Endothelial cell of umbilical vein (primary cell): ENCODE measurements at places on chromosomes 2 and 18.

DNA sequence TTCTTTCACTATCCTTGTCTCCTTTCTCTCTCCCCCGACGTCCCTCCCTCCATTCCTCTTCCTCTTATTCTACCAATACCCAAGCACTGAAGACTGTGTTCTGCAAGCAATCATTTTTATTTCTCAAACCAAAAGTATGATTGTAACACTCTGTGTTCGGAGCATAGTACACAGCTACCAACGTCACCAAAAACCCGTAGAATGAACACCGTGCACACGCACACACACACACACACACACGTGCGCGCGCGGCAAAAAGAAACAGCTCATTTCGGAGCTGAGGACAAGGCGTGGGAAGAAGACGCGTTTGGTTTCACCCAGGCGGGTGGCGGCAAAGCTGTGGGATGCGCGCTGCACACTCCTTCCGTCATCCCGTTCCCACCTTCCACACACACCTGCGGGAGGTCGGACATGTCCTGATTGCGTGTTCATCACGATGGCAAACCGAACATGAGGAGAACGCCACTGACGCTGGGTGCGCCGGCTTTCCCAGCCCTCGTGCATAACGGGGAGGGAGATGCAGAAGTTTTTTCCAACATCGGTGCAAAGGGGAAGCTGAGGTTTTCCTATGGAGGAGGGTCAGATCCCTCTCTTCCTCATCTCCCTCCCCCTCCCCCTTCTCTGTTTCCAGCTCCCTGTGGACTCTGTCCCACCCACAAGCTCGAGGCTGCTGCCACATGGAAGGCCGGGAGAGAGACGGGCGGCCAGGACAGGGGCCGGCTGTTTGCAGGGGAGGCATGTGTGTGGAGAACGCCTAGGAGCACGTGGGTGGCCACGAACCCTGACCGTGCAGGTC is 20.4 kb downstream of the MBP start:
- DNase-seq = no peak

DNA sequence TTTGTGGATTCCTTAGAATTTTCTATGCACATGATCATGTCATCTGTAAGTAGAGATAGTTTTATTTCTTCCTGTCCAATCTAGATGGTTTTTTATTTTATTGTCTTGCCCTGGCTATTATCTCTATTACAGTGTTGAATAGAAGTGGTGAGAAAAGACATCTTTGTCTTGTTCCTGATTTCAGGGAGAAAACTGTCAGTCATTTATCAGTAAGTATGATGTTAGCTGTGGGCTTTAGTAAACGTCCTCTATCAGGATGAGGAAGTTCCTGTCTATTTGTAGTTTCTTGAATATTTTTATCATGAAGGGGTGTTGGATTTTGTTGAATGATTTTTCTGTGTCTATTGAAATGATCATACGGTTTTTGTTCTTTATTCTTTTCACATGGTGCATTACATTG is 5.3 kb downstream of the PLEKHH2 start:
- no peak for DNase-seq

DNA sequence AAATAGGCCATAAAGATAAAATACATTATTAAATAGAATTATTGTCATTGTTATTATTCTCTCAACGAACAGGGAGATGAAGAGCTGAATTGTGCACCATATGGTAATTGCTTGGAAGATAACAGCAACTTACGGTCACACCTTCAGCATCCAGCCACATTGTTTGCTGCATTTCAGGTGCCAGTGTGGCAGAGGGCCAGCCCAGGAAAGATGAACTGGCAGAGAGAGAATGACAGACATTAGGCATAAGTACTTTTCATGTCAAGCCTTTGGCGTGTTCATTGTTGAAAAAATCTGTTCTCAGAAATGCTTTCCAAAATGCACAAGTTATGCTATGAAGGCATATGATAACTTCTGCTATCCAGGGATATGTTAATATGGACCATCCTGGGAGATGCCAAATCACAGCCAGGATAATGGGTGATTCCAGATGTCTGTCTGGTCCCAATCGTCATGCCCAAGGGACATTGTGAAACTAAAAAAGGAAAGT is 748.6 kb upstream of the PIK3C3 start:
- no peak for DNase-seq

DNA sequence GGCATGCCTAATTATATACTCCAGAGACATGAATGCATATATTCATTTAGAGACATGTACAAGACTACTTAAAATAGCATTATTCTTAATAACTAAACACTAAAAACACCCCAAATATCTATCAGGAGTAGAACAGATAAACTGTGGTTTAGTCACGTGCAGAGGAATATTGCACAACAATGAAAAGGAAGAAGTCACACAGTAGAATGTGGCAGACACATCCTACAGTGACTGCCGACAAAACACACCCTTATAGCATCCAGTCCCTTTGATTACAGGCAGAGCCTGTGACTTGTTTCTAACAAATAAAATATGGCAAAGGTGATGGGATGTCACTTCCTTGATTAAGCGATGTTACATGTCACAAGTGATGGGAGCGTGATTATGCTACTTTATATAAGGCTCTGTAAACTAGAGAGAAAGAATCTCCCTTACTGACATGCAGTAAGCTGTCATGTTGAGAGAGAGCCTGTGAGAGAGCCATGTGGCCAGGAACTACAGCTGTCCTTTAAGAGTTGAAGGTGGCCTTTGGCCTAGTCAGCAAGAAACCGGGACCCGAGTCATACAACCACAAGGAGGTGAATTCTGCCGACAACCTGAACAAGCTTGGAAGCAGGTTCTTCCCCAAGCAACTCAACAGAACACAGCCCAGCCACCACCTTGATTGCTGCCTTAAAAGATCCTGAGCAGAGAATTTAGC is 39.1 kb upstream of the LGALSL start:
- no peak for DNase-seq

DNA sequence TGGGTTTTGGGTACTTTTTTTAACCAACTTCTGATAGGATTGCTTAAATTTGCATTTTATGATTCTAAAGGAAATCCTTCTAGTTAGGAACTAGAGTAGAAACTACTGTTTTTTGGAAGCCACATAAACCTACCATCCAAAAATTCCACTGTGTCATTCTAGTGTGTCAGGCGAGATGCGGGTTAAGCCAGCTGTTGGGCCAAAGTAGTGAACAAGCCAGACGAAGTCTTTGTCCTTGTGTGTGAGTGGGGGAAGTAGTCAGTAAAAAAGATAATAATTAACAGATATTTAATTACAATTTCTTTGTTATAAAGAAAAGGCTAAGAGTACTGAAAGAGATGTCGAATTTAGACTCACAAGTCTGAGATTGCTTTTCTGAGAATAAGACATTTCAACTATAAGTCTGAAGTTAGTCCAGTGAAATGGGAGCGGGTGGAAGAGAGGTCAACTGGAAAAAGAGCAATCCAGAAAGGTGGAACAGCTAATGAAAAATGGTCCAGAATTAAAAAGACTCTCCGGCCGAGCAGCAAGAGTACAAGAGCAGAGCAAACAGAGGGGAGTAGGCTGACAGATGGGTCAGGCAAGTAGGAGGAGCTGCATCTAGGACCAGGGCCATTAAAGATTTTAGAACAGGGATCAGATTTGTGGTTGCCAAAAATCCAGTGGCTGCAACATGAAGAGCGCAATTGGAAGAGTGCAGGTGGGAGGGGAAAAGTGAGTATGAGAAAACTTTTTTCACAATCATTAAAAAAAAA is 1.5 kb downstream of the EPB41L5 start:
- no peak for DNase-seq

DNA sequence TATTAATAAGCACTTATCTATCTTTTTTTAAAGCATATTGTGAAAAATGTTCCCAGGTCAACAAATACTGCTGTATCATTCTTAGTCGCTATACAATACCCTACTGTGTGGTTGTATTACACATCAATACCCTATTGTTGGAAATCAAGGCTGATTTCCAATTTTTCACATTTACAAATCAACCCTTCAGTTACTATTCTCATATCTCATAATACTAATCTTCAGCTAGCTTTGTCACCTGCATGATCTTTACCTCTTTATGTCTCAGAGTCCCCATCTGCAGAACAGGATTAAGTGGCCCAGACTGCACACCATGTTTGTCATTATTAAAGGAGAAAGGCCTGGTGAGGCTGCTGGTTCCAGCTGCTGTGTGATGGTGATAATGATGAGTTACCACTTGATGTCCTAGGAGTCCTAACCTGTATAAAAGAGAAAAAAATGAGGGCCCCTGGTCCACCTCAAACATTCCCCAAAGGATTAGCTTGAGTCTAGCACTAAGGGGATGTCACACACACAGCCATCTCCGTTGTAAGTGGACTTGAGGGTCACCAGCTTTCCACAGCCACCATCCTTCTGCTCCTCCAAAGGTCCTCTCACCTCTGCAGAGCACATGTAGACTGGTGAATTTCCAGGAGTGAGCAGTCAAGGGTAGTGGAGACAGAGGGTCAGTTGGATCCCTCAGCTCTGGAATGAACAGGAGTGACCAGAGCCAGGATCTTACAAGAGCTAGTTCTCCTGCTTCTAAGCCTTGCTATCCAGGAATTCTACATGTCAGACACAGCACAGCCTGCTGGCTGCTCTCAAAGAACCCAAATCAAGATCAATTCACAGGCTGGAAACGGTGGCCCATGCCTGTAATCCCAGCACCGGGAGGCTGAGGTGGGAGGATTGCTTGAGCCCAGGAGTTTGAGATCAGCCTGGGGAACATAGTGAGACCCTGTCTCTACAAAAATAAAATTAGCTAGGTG is 36.0 kb upstream of the BIN1 start:
- no peak for DNase-seq

GRCh38 chr2:121475811-121476571 is 54.7 kb upstream of the RNU4ATAC start:
- no peak for DNase-seq

DNA sequence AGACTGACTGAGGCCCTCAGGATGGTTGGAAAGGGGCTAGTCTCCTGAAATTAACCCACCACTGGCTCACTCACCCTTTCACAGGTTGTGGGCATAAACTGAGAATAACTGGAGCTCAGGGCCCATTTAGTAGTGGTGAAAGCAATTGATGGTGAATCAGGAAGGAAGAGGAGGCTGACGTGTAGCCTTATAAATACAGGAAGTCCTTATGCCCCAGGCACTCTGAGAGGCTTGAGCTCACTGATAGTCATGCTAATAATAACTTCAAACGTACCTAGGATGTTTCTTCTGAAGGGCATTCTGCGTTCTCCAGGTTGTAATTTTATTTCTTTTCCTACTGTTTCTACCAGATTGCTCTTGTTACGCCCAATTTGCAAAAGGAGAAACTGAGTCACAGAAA is 328.4 kb downstream of the CLIP4 start:
- DNase-seq = no peak

DNA sequence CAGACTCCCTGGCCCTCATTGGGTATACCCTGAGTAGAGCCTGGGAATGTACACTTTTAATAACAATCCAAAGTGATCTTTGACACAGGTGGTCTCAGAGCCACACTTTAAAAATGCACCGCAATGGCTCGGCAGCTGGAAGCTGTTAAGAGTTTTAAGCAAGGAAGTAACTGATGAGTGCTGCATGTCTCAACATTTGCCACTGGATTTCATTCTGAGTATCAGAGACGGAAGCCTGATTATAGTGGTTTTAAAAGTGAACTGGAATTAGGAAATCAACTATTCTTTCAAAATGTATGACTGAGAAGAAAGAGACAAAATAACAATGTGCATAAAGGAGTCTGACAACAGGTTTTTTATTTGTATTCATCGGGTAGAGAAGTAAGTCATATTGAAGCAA is 7.5 kb downstream of the MBOAT2 start:
- no peak for DNase-seq

GRCh38 chr18:8480506-8481328 is 128.5 kb upstream of the RAB12 start:
- peak; percentile 50 for DNase-seq

DNA sequence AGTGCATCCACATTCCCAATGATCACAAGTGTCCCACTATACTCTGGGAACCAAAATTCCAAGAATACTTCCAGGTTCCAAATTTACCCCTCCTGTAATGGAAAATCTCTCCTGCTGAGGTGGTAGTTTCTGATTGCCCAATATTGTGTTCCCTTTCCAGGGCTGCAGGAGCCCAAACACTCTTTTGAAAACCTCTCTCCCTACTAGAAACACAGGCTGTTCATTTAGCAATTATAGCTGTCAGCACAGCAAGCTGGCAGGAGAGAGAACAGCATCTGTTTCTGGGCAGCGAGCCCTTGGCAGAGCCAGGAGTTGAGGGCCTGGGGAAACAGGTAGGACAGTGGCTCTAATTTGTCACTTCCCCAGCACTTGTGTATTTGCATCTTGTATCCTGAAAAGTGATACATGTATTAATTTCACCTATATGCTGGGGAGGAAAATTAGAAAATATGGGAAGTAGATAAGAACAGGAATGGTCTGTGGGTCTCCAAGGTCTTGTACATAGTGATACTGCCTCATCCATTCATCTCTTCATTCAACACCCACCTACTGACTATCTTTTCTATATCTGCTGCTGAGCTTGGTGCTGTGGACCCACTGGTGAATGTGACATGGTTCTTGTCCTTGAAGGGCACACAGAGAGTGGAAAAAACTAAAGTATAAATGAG is 16.9 kb upstream of the PAIP2B start:
- DNase-seq = no peak

GRCh38 chr2:161388146-161388779 is 27.8 kb upstream of the TBR1 start:
- DNase-seq = no peak

DNA sequence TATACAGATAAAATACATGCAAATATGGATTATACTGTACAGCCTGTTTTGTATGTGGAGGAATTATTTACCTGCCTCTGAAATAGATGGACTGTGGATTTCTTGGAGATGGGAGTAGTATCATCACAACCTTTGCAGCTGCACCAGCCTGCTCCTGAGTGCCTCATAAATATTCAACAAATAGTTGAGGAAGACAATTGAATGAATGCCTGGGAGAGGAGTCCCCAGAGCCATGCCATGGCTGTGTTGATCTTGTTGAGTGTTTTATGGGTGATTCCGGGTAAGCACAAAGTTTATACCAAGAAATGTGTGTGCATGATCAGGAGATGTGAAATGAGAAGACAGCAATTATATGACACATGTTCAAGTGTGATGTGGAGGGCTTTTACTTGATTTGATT is 225.0 kb downstream of the FHOD3 start:
- DNase-seq = no peak

DNA sequence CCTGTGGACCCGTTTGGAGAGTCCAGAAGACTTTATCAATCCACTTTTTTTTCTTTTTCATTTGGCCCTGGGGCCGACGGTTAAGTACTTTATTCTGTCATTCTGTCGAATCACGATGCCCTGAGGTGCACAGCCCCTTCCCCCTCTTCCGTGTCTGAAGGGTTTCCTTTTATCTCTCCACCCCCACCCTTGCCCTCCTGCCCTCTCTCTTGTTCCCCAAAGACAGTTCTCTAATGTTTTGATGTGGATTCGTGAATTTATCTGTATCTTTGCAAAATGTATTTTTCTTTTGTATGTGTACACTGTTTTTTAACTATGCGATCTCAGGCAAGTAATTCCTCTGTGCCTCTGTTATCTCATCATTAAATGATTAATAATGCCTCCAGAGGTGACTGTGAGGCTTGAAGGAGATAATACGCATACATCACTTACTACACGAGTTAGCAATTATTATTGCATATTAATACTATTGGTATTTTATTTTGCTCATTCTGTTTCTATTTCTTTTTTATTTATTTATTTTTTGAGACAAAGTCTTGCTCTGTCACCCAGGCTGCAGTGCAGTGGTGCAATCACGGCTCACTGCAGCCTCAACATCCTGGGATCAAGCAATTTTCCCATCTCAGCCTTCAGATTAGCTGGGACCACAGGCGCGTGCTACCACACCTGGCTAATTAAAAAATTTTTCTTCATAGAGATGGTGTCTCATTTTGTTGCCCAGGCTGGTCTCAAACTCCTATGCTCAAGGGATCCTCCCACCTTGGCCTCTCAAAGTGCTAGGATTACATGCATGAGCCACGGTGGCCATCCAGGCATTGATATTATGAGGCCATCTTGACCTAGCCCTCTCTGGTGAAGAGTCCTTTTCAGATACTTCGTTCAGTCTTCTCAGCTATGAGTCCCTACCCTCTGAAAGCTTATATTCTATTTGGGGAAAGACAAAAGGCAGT is 1.4 kb upstream of the CASP8 start:
- no peak for DNase-seq
